Hematopoietic multipotent progenitor cell treated with erythropoietin and hydrocortisone succinate and interleukin-3 and kit ligand, for 4 days (in vitro differentiated cells): ENCODE measurements at places on chromosomes 16 and 17.

DNA sequence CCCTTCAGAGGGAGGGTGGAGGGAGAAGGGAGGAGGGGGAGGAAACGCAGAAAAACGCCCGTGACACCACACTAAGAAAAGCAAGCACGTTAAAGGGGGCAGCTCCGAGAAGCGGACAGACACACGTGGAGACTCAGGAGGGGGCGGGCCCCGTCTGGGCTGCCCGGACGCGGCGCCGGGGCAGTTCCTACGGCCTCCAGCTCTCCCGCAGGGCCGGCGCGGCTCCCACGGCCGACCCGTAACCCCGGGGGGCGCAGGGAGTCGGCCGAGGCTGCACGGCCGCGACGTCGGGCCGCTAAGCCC lies 362 bp downstream of the KLHDC4 start:
- DNase-seq, result peak; percentile 65

DNA sequence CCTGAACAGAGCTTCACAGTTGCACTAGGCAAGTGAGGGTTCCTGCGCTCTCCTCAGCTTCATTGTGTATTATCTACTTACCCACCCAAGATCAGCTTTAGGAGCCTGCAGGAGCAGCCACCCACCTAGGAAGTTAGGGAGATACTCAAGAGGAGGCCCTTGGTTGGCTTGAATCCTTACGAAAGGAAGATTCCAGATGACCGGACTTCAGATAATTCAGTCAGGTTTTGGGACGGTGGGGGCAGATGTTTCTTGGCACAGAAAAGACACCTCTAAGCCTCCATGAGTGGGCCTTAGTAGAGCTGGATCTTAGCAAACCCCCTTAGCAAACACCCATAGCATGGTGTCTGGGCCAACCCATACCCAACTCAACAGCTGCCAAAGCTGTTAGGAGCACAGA lies 2.4 kb upstream of the CBFB start:
- no peak for DNase-seq

DNA sequence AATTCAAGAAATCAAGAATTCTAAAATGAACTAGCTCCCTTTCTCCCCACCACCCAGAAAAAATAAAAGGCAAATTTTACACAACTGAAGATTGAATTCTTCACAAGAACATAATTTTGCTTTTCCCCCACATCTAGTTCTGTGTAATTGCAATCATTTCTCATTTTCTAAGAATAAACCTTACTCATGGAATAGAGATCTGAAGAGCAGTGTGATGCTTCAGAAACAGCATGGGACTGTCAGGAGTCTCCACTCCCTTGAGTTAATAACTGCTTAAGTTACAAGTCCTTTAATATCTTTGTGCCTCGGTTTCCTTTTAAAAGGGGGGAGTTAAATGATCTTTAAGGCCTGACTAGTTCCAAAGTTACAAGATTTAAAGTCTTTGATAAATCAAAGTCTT lies 53.7 kb downstream of the CACNG1 start:
- no peak for DNase-seq

DNA sequence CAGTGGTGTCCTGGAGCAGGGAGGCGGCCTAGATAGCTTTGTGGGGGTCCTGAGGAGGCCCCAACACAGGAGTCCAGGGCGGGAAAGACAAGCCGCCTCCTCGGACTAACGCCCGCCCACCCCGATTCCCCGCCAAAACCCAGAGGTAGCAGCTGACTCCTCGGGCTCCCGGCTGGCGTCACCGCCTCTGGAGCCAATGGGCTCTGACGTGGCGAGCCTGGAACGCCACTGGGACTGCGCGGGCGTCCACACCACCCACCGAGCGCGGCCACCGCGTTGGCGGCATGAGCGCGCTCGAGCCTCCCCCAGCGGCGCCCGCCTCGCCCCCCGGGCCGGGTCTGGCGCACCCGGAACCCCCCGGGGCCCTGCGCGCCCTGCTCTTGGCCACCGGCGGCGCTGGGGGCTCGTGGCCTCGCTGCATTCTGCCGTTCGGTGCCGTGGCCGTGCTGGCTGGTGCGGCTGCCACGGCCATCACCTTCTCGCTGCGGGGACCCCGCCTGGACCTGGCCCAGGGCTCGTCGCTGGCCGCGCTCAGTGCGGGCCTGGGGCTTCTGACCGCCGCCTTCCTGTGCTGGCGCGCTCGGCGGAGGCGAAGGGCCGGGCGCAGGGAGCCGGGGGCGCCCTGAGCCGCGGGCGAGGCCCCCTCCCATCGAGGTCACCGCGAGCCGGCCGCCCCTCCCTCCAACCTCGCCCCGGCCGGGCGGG lies 3.4 kb upstream of the NTN3 start:
- DNase-seq, result peak; percentile 90

DNA sequence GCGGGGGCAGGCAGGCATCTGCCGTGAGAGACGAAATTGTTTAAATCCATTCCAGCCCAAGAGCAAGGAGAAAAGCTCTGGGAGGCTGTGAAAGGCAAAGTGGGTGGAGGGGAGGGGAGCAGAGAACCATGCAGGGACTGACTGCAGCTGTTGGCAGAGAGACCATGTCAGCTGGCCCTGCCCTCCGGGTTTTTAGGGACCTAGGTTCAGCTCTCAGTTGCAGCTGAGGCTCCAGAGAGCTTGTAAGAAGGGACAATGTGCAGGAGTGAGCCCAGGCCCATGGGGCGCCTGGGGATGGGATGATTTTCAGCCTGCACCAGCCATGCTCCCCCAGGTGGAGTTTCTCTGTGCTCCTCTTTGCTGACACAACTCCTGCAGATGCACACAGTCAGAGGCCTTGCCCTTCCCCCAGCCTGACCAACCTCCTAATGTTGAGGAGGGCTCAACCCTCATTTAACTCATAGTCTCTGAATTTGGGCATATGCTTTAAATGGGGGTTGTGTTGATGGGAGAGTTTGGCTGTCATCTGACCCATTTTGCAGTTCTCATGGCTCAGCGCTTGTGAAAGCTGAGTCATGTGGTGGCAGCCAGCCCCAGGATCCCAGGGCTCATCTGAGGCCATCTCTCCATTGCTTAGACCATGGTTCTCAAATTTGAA lies 70.9 kb downstream of the PLXDC1 start:
- DNase-seq, result no peak

- no peak for DNase-seq
Observed at GRCh38 chr17:44840274-44840673, 7.4 kb upstream of the HIGD1B start.

DNA sequence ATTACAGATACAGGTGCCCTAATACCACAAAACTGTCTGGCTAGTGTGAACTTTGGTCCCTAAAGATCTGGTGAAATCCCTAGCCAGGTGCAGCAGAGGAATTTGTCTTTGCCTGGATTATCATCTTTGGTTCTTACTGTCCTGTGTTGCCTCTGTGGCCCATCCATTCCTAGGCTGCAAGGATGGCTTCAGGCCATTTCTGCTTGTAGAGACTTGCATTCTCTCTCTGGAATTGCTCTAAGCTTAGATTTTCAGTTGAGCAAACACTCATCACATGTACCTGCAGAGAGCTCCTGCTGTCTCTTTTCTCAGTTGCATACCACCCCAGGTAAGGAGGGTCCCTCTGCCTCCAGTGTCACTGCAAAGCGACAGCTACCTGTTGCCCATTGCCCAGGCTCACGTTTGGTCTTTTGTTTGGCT lies 114.9 kb downstream of the PRKCA start:
- no peak for DNase-seq

DNA sequence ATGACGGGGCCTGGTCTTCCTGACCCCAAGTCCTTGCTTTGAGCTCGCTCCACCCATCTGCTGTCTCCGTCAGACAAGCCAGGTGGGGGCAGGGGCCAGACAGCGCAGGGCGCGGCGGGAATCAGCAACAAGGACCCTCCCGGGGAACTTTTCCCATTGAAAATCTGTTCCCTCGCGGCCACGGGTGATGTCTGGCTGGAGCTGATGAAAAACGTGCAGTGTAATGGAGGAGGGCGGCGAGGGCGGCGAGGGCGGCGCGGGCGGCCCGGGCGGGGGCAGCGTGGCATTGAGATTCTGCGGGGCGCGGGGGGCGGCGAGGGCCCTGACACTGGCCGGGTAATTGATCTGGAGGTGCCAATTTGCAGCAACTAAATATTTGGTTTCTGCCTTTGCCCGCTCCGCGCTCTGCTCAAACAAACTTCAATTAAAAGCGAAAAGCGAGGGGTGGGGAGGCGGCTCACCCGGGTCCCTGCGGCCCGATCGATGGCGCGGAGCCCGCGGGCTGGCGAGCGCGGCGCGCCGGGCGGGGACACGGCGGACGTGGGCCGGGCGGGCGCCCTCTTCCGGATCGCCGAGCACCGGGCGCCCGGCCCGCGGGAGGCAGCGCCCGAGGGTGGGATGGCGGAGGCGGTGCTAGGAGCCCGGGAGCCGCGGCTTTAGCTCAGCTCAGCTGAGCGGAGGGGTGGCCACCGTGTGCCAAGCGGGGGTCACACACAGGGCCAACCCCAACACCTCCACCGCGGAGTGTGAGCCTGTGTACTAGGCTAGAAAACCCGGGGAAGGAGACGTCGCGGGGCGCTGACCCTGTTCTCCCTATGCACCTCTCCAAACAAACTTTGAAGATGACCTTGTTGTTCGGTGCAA lies 32.4 kb downstream of the DCAKD start:
- peak; percentile 73 for DNase-seq

- peak; percentile 29 for DNase-seq
Observed at GRCh38 chr17:43713494-43714162, 45.0 kb downstream of the SOST start.

- no peak for DNase-seq
Observed at GRCh38 chr17:82632451-82632850, 15.8 kb downstream of the WDR45B start.

DNA sequence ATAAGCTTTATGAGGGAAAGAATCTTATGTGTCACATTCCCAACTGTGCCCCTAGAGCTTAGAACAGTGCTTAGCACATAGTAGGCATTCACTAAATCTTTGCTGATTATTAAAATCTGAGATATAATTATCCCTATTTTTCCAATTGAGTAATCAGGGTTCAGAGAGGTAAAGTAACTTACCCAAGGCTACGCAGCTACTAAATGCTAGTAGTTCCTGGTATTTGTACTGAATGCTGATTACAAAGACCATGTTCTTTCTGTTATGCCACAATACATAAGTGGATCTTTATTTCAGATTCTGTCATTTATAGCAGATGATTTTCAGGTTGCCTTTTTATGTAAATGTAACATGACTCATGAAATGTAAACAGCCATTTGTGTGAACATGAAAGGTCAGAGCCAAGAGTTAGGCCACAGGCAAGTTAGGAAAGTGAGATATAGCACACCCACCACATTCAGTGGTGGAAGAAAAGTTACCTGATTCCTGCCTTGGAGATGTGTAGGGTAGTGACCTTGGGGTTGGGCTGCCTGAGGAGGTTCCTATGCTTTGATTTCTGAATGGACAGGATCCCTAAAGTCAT lies 77.2 kb downstream of the FTO start:
- DNase-seq, result no peak
